Pulmonary artery endothelial cell (primary cell): ENCODE measurements at places on chromosomes 7 and 10. TPM values are rescaled to one million over a fixed set of nuclear protein-coding genes. Genes with fewer than 3 reads are reported as not detected.

DNA sequence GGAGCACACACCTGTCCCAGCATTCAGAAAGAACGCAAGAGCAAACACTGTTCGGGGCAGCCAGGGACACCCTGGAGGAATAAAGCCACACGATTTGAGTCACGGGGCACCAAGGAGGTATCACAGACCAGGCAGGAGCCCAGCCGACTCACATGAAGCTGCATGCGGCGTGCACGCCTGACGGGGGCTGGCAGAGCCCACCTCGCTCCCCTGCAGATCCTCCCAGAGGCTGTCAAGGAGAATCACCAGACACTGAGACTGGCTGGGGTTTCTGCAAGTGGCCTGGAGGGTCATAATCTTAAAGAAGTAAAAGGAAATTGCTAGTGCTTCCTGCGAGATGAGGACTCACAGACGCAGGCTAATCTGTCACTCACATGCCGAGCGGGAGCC, 61.6 kb downstream of the TCERG1L start:
- no peak for DNase-seq

DNA sequence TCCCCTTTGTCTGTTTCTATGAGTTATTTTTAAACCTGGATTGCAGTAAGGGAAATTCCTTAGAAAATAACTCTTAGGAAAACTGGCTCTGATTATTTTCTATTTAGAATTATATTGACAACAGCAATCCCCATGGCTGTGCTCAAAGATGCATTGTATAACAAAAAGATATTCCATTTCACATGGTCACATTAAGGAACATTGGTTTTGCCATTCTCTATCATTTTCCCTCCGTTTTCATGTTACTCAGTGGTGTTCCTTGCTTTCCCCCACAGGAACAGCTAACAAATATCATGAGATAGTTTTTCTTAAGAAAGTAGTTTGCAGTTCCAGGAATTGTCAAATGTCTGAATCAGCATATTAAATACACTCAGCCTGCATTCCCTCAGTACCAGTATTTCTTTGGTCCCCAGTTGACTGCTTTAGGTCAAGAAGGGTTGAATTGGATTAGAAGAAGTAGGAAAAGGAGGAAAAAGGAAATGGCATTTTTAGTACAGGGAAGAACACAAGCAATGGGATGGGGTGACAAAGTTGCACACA, 436.7 kb downstream of the TNS3 start:
- DNase-seq, result no peak

DNA sequence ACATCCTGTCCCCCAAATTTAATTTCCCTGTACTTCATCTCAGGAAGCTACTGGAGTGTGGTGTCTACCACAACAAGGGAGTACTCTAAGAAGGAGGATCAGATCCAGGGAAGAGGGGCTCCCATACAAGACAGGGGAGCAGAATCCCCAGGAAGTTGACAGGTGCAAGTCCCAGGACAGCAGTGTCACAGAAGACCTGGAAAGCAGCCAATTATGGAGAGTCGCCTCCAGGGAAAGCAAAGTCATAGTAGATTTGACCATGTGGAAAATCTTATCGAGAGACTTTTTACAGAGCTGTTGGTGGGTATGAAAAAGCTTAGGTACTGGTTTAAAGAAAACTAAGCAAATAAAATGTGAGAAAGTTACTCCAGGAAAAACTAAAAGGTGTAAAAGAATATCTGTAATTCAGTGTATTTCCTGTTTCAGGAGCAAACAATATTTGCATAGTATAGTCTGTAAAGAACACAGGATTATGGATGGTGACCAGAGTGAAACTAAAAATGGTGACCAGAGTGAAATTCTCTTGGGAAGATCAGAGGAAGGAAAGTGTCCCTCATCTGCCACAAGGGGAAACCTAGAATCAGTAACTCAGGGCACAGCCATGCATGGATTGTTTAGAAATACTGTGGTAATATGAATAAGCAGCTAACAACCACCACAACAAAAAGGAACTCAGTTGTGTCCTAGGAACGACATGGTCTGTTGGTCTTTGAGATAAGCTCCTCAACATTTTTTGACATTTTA, 44.5 kb downstream of the LANCL2 start:
- DNase-seq, result no peak

DNA sequence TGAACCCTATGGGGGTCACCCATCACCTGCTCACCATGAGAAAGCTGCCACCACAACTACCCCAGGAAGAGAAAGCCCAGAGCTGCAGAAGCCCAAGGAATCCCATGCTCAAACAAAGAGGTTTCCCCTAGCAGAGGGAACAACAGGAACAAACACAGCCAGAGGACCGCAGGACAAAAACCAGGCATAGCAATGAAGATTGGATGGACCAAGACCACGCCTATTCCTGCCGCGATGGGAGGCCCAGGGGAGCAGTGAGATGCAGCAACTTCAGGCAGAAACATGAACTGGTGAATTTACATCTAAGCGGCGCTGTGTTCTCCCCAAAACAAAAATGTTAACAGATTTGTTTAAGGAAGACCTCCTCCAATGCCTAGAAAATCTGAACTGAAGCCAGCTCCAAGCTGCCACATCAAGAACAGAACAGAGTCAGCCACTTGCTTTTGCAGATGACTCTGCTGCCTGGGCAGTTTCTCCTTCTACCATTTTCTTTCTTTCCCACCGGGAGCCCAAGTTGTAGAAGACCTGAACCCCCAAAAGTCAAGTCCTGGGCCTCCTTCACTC, 134.2 kb upstream of the NEBL start:
- no peak for DNase-seq

MSS51 gene
- total RNA-seq, result 0.59 and 0.78 TPM in 2 replicates

NUTM2A gene
- total RNA-seq, result 0.07 and 0.35 TPM in 2 replicates

PLXDC2 gene
- 0.59 and 2.9 TPM in 2 replicates for total RNA-seq

PRKCQ gene
- 0.33 and 0.99 TPM in 2 replicates for total RNA-seq
